Activated CD8-positive, alpha-beta T cell treated with anti-CD3 and anti-CD28 coated beads, Interleukin-2, amount 10 ng/mL, durations not matched to agents 7 days and 5 days (primary cell): ENCODE measurements at places on chromosomes 13 and 19.

DNA sequence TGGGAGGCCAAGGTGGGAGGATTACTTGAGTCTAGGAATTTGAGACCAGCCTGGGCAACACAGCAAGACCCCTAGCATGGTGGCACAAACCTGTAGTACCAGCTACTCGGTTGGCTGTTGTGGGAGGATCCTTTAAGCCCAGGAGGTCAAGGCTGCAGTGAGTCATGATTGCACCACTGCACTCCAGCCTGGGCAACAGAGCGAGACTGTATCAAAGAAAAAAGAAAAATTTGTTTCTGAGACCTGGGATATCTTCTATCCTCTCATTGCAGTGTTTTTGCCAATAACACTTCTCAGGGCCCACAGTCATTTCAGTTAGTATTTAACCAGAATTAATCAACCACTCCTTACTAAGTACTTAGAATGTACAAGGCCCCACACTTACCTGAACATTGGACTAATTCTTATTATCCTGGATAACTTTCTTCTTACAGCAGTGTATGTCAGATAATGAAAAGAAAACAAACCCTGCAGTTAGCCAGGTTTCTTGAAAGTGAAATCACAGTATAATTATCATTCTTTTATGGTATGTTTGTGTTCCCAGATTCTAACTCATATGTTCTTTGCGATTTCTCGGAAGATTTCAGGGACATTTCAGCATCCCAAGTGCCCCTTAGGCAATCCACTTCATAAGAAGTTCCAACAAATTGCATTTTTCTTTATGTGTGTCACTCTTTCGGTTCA is 75.6 kb upstream of the KLF5 start:
- DNase-seq: no peak

DNA sequence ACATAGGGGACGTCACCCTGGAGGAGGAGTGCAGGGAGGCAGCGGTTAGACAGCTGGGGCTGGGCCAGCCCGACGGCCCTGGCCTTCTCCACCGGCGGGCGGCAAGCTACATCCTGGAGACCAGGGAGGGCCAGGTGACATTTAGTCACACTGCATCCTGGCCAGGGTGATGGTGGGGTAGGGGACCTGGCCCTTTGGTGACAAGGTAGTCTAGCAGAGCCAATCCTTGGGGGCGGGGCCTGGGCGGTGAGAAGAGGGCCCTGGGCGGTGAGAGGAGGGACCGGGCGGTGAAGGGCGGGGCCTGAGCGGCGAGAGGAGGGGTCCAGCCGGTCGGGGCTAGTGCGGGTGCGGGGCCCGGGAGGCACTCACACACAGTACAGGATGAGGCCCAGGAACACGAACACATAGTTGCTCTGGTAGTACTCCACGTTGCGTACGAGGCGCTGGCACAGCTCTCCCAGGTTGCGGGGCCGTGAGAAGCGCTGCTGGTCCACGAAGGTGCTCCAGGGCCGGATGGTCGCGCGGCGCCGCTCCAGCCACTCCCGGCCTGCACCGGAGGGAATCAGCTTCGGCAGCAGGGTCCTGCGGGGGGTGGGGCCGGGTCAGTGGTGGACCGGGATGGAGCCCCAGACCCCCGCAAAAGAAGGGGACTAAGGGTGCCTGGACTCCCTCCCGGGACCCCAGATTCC is 610 bp downstream of the RABAC1 start:
- DNase-seq: peak; percentile 87

DNA sequence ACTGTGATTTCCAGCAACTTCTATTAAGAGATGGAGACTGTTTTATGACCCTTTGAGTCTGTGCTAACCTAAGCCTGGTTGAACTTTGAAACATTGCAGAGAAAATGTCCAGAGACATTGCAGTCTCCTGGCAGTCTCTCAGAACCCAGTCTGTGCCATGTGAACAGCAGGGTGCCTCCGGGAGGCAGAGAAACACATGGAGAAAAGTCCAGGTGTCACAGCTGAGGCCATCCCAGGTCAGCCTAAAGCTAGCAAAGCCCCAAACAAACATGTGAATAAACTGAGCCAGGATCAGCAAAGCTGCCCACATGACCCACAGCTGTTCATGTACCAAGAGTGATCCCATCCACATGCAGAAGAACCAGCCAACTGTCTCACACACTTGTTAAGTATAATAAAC is 7.8 kb downstream of the CYP4F11 start:
- DNase-seq: no peak

GRCh38 chr19:584240-585001 is 5.3 kb upstream of the HCN2 start:
- peak; percentile 69 for DNase-seq
